ENCODE measurements at places on chromosomes 7 and 10.

DNA sequence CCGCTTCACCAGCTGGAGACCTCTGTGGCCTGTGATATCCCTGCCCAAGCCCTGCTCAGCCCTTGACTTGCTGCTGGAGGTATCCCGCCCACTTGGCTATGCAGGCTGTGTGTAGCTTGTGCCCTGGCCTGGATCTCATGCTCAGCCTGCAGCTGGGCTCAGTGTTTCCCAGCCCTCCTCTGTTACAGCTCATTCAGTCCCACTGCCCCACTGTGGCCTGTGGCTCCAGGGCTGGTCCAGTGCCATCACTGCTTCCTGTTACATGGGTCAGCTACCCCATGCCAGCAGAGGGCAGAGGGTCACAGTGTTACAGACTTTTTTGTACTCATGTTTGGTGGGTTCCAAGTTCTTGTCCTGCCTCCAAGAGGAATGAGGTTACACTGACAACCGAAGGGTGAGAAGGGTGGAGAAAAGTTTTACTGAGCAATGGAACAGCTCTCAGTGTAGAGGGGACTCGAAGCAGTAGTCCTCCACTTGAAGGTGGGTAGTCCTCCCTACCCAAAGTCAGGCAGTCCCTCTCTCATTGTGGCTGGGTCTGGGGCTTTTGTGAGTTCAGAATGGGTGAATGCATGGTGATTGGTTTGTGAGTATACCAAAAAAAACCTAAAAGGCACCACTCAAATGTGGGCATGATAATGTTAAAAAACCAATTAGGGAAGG, 100.4 kb downstream of the ANKRD7 start:
- DNase-seq, result no peak

GRCh38 chr10:70838270-70838805, 22.6 kb downstream of the SGPL1 start:
- DNase-seq, result no peak

DNA sequence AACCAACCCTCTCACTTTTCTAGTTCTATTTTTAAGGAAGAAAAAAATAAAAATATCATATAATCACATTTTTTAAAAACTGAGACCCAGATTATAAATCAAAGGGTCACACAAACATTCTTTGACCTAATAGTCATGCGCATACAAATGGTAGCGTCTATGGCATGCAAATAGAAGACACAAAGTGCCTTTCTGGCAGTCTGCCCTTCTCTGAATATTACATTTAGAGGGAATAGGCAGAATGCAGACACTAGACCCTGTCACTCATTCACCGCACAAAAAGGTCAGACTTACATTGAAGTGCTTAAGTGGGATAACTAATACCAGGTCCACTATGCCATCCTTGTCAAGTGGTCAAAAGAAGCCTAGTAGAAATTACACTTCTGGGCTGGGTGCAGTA, 26.5 kb upstream of the FHIP2A start:
- no peak for DNase-seq

DNA sequence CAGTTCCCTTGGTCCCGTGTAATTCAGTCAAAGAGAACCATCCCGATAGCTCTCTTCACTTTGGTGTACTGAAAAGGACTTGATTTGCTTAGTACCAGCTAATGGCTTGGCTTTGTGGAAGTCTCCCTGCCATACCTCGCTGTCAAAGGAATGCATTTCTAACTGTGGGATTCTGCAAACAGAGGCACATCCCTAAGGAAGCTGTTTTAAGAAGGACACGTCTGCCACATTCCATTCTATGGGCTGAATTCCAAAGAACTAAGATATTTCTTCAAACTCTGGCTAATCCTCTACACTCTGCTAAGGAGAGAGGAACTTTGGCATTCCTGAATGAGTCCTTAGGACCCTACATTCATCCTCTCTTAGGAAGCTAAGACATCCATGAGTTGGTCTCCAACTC, 327.9 kb downstream of the SFMBT2 start:
- no peak for DNase-seq

DNA sequence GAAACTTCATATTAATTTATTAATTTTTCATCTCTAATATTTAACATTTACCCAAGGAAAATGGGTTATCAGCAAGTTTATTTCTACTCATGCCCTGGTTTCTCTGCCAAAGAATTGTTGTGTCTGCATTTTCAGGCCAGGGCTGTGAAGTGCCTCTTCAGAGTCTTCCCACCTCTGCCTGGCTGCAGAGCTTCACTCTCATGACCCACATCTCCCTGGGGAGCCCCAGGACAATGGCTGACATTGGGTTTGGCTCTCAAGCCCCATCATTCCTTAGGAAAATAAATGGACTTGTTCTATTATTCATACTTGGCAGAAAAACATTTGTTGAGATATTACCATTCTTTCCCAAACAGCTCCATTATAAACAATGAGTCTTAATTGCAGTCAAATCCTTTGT, 30.3 kb downstream of the CACNA2D1 start:
- DNase-seq, result no peak

GRCh38 chr7:102895602-102896001, 17.2 kb upstream of the LRRC17 start:
- DNase-seq, result no peak

DNA sequence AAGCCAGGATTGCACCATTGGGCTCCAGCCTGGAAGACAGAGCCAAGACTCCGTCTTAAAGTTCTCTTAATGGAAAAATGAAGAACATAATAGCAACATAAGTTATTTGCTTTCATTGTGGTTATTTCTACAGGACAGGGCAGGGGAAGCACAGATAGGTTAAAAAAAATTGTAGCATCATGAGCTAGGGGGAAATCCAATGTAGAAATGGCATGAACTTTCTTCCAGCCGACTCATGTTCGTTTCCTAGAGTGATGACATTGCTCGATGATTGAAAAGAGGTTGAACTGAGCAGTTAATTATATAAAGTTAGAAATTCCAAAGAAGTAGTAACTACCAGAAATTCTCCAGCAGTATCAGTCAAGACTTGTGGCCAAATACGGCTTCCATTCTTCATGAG, 64.9 kb downstream of the DAGLB start:
- no peak for DNase-seq

DNA sequence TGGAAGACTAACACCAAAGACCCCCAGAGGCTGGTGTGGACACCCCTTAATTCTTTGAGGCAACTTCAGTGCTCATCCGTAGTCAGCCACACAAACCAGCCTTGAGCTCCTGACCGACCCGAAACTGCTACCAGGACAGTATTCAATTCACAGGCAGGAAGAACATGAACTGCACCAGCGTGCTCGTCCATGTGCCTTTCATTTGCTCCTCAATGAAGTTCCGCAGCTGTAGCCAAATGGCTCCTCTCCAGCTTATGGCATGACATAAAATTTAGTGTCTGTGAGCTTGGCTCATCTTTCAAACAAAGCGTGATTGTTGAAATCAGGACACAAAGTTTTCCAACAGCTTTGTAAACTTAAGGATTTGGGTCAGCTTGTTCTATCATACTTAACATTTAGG, 144.1 kb upstream of the FAM171A1 start:
- no peak for DNase-seq

DNA sequence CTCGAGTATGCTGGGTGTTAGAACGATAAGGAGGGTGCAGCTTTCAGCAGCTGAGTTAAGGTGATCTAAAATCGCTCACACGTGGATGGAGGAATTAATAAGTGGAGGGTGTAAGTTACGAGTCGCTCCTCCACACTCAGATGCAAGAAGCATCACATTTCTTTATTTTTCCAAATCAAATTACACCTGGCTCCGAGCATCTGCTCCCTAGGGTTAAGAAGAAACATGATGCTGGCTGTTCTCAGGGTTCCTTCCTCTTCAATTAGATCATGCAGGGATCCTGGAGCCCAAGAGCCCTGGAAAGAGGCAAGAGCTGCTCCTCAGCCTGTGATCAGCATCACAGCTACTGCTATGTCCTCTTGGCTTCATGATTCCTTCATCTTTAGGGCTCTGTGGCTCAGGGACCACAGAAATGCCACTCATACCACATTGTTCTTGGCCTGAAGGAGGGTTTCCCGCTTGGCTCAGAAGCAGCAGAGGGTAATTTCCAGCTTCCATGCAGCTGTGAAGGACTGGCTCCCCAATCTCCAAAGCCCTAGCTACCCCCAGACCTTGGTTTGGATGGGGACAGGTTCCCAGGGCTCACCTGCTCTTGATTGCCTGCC, 235.9 kb upstream of the ZNF32 start:
- no peak for DNase-seq

- DNase-seq, result no peak
These were observed 148.2 kb upstream of the GPR22 start for GRCh38 chr7:107321611-107322010.

DNA sequence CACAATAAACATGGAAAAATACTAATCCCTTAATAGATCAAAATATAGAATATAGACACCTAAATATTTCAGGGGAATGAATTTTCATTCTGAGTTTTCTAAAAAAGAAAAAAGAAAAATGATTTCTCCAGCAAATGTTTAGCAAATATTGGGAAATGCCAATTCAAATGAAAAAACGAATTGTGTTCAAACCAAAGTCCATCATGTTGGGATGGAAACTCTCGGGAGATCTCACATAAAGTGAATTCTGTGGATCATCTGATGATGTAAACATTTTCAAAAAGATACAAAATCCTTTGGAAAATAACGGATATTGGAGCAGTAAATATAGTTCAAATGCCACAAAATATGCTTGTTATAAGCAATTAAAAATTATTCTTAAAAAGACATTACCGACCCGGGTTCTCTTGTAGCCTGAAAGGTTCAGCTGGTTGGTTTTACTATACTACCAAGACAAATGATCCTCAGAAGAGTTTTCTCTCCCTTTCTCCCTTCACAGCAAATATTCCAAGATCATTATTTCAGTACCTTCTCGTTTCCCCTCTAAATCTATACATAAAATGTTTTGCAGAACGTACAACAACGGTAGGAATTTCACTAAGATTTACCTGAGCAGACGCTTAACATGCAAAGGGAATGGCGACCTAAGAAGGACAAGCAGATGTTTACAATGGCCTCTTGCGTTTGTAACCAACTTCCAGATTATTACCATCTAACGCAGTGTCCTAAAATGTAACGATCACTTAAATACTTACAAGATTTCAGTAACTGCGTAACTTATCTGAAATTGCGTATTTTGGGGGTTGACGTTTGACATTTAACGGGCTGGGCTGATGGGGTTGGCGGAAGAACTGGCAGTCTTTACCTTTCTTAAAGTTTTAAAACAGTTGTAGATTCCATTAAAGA, 2.5 kb downstream of the HOXA13 start:
- DNase-seq, result no peak

- peak; percentile 28 for DNase-seq
These were observed 120.0 kb upstream of the PLPP4 start for GRCh38 chr10:120336911-120337540.

DNA sequence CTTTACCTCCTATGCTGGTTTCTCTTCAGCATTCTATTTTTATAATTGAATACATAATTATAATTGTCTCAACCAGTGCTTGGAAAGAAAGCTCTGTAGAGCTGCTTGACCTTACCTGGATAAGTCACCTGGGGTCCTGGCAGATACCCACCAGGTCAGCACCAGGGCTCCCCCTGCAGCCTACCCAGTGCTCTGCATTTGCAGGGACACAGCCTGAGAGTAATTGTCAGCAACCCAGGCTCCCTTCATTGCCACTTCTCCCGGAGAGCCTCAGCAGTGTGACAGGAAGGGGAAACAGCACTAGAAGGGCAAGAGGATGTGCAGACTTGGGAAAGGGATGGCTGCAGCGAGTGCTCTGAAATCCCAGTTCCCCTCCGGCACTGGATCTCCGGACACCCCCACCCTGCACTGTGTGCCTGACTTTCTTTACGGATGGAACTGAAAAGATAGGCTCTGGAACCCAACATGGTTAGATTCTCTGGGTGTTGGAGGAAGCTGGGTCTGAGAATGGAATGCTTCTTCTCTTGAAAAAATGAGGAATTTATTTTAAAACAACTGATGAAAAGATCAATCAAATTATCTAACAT, 11.4 kb upstream of the PAX4 start:
- peak; percentile 17 for DNase-seq

- DNase-seq, result no peak
These were observed 155.9 kb downstream of the CDK14 start for GRCh38 chr7:90752051-90752450.

DNA sequence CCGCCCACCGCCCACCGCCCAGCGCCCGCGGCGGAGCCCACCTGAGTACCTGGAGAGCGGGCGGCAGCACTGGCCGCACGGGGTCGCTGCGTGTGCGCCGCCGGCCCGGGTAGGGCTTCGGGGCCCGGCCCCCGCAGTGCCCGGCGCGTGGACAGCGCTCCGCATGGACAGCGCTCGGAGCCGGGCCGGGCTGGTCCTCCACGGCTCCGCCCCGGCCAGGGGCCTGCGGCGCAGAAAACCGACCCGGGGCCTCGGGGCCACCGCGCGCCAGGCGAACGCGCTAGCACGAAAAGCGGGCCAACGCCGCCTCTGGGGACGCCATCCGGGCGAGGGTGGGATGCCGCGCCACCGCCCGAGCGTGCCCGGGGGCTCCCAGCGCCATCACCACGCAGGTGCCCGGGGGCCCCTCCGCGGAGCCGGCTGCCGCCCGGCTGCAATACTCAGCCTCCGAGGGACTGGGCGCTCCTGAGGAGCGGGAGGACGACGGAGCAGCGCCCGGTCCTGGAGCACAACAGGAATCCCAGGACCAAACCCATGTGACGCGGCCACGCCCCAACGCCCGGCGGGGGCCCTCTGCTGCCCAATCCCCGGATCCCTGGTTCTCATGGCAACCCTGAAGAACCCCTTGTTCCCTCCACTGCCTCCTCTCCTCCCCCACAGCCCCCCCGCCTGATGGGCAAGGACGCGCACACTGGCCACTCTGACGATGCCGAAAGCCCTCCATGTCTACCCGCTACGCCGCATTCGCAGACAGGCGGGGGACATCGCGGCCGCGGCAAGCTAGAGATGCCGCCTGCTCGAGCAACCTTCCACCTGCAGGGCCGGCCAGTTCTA, at the start of gene GRB10:
GRB10 (minus strand) TSS at position 522 of the 834 bp plus-strand sequence. CDS start 50,574 bp downstream, outside the sequence.
- no peak for DNase-seq

DNA sequence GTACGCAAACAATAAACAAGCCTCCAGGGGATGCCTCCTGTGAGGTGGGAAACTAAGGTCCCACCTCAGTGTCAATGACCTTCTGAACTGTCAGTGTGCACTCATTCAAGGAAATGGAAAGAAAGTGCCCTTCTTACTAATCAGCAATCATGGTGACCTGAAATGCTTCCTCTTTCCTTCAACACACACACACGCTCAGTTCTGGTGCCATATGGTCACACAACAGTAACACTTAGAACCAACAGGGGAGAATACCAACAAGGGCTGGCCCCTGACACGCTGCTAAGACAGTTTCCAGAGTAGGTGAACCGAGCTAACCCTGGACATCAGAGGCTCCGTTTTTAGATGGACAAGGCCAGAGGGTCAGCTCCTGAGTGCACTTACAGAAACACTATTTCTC, 42.1 kb upstream of the EFCAB10 start:
- DNase-seq, result no peak

GRCh38 chr10:99711129-99711719, 20.7 kb downstream of the COX15 start:
- peak; percentile 43 for DNase-seq

- DNase-seq, result no peak
These were observed 334.8 kb downstream of the WDR11 start for GRCh38 chr10:121185816-121186455.
